ENCODE measurements at places on chromosomes 11 and 22.

DNA sequence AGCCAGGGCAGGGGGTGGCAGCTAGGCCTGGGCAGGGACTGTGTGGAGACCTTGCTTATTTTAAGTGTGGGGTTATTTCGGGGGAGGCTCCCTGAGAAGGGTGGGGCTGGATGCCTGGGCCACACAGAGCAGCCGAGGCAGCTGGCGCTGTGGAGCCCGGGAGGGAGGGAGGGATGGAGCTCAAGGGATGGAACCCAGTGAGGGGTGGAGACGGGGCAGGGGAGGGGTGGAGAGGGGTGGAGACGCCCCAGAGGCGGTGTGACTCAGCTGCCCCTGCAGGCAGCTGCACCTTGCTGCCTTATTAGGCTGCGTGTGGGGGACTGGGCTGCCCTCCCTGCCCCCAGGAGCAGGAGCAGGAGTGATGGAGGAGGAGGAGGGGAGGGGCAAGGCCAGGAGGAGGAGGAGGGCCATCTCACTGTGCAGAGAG lies 9.8 kb upstream of the TSSC4 start:
- peak; percentile 66 for DNase-seq

- DNase-seq, result no peak
These were observed 54.5 kb downstream of the PPME1 start for GRCh38 chr11:74225565-74225964.

DNA sequence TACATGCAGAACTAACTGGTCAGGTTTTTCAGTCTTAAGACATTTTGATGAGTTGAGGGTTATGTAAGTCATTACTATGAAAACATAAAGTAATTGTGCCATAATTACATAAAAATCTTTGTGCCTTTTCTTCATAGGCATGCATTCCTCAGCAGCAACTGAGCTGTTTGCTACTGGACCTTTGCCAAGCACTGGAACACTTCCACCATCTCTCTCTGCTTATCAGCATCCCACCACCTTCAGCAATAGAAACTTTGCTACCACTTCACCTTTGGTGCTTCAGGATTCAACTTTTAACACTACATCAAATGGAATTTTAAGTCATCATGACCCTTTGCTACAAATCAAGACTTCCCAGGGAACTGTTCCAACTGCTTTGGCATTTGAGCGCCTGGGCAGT lies 39.0 kb downstream of the QSER1 start:
- no peak for DNase-seq

DNA sequence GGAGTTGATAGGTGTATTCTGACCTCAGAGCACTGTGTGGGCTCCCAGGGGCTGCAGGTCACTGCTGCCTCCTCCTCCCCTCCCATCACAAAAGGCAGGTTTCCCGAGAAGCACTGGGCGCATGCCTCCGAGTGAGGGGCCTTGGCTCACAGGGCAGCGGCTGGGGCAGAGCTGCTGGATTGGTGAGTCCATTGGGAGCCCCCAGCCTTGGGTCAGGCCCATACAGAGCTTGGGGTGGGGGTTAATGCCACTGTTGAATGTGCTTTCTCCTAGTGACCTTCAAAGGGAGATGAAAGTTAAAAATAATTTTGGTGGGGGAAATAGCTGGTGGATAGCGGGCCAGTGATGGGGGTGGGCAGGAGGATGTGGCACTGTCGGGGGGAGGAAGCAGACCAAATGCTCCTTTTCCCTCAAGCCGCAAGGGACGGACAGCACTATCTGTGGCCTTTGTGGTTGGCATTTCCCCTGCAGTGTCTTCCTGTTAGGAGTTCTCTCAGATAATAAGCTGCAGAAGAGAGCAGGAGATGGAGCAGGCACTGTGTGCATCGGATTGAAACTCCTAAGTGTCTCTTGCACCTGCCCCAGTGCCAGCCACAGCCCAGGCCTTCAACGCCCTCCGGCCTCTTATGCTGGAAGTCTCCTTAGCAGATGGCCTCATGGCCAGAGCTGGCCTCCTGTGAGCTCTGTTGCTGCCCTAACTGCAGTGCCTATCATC lies 3.2 kb downstream of the TUBA8 start:
- no peak for DNase-seq

DNA sequence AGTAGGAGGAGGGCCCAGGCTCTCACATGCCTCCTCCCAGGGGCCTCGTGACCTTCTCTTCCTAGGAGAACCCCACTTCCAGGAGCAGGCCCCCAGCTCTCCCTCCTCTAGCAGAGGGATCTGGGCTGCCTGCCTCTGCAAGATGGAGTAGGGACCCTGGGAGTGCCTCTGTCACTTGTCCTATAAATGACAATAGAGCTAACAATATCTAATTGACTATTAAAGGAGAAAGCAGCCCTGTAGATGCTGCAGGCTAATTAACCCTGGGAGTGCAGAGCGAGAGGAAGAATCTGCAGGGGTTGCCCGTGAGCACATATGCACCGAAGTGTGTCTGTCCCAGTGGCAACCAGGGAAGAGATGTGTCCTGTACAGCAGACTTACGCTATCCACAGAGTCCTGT lies 184.4 kb downstream of the GRIK4 start:
- no peak for DNase-seq

DNA sequence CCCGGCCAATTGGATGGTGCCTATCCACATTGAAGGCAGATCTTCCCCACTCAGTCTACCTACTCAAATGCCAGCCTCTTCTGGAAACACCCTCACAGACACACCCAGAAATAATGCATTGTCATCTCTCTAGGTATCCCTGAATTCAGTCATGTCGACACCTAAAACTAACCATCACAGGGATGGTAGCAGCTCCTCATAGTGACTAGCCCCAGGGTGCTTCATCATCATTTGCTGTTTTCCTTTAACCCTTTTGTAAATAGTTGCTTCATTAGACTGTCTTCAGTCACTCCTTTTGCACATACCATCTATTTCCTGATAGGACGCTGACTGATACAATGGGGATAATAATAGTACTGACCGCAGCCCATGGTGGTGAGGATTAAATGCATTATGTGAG lies 18.8 kb upstream of the AMOTL1 start:
- DNase-seq, result no peak

DNA sequence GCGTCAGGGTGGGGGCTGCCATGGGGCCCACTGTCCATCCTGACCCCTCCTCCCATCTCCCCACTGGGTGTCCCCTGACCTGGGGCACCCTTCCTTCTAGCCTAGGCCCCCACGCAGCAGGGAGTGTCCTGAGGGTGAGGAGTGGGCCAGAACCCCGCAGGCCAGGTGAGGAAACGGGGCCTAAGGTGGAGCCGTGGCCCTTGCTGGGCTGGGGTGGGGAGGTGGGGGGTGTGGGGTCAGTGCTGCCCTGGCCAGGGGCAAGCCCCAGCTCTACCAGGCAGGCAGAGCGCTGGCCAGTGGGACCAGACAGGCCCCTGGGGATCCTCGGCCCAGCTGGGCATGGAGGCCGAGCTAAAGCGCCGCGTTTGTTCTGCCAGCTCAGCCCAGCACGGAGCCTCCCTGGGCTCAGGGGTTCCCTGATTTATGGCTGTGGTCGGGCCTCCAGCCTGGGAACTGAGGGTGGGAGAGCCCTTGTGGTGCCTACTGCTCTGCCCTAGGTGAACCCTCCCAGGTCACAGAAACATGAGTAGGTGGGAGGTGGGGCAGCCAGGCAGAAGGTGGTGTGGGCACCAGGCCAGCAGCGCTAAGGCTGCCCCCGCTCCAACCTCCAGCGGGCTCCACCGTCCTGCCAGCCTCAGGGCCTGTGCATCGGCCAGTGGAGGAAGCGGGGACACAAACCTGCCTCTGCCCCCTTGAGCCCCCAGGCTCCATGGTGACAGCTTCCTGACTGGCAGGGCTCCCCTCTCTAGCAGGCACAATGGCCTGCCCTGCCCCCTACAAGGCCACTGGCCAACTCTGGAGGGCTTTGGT lies 22.4 kb downstream of the TRMU start:
- no peak for DNase-seq

- peak; percentile 86 for DNase-seq
These were observed at the start of gene PDE2A for GRCh38 chr11:72673943-72674828. TSS of gene PDE2A (minus strand) at chr11:72674422. CDS start at chr11:72674207, 215 bp downstream.

DNA sequence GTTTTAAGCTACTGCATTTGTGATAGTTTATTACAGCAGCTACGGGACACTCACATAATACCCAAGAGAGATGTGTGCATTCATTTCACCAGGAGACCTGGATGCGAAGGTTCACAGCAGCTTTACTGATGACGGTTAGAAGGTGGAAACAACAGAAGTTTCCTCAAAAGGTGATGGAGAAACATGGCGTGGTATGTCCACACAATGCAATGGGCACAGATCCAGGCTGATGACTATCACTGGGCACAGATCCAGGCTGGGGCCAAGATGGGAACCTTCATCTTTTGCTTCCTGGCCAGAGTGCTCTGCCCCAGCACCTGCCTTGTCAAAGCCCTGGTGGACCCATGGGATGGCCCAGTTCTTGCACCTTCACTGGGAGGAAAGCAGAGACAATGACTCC lies 30.6 kb upstream of the RFPL3 start:
- DNase-seq, result no peak

DNA sequence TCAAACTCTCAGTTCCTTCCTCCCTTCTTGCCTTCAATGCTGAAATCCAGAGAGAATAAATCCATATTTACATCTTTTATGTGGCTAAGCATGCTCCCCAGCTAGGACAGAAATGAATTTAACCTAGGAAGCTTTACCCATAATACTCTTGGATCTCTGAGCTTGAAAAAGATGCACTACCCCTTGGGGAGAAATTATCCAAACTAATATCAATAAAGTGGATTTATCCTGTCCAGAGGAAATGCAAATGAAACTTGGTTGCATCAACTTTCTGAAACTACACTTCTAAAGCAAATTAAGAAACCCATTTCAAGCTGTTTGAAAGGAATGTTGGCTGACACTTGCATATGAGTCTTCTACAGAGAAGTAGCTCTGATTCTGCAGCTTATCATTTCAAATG lies 347.9 kb downstream of the TTC28 start:
- no peak for DNase-seq

GRCh38 chr11:71364176-71364671 lies 84.0 kb downstream of the DHCR7 start:
- no peak for DNase-seq

DNA sequence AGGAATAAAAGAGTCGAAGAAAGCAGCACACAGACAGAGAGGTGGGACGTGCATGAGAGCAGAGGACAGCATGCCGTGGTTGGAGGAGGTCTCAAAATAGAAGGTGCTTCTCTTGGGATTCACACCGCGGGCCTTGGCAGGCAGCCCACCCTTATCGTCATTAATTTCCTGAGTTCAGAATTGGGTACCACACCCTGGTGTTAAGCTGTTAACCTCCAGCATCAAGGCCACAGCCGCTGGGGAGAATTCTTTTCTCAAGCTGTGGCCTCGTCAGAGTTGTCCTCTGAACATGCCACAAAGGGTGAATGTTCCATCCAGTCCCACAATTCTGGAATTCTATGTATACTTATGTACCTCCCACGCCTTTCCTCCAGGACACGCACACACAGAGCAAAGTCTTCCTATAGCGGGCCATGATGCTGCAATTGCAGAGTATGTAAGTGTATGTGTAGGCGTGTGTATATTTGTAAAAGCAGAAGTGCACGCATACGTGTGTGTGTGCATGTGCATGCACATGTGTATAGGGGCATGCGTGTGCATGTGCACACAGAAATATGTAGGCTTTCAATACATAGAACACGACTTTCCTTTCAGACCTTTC lies 39.0 kb downstream of the ADAMTS8 start:
- DNase-seq, result no peak

GRCh38 chr11:63020671-63021291 lies 5.1 kb upstream of the SLC22A8 start:
- no peak for DNase-seq

DNA sequence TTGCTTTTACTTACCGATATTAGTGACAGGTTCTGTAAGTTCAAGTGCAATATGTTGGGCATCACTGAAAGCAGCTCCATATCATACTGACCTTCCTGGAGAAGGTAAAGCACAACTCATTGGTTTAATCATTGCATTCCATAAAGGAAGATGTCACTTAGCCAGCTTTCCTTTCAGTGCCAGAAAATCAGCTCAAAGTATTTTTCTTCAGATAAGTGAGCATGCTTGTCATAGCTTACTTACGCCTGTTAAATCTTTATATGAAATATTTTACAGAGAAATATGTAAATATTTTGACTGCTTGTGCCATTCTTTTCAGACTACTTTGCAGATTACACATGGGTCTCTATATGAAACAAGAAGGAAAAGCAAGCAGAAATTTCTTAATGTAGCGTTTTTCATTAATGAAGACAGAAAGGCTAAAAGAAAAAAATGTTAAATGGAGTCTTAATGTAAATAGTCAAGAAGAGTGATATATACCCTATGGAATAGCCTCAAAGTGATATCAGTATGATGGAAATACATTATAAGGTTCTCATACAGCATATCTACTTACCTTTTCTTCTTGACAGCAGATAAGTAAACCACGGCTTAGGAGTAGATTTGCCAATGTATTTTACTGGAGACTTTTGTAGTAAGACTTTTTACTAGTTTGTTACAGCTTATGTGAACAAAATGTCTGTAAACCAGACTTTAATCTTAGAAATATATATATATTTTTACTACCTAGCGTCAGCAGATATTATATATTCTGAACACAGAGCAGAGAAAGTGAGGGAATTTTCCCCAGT lies 649.7 kb downstream of the METTL15 start:
- DNase-seq, result no peak

DNA sequence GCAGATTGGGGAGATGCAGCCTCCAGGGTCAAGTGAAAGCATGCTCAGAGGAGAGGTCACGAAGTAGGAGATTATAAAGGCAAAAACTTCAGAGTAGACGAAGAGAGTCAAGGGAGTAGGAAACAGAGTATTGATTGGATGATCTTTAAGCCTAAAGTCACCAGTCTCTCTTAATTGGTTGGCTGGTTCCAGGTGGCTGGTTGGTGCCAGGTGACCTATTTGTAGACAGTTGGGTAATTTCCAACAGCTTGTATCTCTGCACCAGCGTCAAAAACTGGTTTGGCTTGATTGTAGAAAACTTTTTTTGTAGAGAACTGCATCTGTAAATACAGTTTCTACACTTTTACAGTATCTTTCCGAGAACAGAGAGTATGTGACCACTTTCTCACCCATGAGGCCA lies 75.7 kb upstream of the CCDC90B start:
- no peak for DNase-seq

DNA sequence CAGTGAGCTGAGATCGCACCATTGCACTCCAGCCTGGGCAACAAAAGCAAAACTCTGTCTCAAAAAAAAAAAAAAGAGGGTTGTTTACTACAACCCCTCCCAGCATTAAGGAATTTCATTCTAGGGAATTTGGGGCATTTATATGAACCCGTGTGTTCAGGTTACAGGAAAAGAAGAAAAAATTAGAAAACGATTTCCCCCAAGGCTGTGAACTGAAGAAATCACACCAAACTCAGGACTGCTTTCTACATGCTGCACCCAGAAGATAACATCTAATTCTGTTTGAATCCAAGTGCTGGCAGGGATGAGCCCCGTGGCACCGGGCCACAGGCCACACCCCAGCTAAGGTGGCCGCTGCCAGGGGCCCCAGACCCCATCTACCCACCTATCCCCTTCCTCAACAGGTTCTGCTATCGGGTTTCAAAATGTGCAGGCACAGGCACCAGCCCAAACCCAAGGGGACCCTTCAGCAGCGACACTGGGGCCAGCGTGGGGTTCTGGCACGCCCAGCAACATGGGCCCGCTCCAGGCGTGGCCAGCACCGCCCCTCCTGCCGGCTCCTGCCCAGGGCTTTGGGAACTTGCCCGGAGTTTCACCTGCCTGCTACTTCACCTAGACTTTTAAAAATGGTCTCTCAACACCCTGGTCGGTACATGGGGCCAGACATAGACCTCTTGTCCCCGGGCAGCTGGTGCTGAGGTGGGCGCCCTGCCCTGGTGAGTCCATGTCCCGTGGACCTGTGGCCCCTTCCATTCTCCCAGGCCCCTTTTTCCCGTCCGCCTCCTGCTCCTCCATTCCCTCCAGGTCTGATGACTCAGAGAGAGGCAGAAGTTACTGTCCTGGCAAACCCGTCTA lies 11.8 kb downstream of the CELSR1 start:
- no peak for DNase-seq

GRCh38 chr11:24295360-24295759 lies 201.5 kb upstream of the LUZP2 start:
- no peak for DNase-seq

All from BE2C (cell line).